ENCODE measurements at places on chromosomes 12 and 14.
A peak's percentile ranks its signal among the peaks of the same experiment; 100 is the strongest.

GRCh38 chr12:71445071-71445470, 5.5 kb downstream of the LGR5 start:
- no peak for DNase-seq

DNA sequence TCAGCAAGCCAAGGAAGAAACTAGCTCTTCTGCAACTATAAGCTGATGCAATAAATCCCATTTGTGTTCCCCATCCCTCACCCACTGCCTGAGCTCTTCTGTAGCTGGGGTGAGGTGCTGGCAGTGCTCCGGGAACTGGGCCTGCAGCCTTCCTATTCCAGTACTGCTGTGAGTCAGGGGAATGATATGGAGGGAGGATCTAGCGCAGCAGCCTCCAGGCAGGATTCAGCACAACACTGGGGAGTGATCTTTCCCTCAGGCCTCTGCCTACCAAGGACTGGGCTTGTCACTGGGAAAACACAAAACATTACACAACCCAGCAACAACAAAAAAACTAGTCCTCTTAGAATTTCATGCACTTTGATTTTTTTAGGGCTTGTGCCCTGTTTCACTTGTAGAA, 58.7 kb downstream of the ST8SIA1 start:
- no peak for DNase-seq

- no peak for DNase-seq
Observed at GRCh38 chr14:81766321-81766915, 232.8 kb upstream of the SEL1L start.

- peak; percentile 81 for DNase-seq
Observed at GRCh38 chr14:104137297-104138097, 890 bp upstream of the KIF26A start.

DNA sequence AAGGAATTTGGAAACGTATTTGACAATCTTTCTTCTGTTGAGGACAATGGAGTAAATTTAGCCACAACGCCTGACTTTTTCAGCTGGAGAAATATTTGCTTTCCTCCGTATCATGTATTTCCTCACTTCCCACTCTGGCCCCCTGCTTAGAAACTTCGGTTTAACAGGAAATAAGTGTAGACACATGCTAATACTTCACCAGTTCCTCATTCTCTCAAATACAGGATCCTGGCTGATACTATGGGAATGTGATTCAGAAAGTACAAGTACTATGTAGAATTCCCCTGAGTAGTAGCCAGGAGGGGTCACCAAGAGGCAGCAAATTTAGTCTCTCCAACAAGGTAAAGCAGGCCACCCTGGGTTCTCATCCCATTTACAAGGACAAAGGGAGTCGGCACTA, 58.0 kb downstream of the FAR2 start:
- DNase-seq = no peak

GRCh38 chr14:63991833-63992232, 139.0 kb downstream of the SYNE2 start:
- no peak for DNase-seq

- DNase-seq = no peak
Observed at GRCh38 chr12:103677905-103678304, 90.8 kb downstream of the STAB2 start.

- no peak for DNase-seq
Observed at GRCh38 chr12:58803908-58804307, 116.4 kb downstream of the LRIG3 start.

DNA sequence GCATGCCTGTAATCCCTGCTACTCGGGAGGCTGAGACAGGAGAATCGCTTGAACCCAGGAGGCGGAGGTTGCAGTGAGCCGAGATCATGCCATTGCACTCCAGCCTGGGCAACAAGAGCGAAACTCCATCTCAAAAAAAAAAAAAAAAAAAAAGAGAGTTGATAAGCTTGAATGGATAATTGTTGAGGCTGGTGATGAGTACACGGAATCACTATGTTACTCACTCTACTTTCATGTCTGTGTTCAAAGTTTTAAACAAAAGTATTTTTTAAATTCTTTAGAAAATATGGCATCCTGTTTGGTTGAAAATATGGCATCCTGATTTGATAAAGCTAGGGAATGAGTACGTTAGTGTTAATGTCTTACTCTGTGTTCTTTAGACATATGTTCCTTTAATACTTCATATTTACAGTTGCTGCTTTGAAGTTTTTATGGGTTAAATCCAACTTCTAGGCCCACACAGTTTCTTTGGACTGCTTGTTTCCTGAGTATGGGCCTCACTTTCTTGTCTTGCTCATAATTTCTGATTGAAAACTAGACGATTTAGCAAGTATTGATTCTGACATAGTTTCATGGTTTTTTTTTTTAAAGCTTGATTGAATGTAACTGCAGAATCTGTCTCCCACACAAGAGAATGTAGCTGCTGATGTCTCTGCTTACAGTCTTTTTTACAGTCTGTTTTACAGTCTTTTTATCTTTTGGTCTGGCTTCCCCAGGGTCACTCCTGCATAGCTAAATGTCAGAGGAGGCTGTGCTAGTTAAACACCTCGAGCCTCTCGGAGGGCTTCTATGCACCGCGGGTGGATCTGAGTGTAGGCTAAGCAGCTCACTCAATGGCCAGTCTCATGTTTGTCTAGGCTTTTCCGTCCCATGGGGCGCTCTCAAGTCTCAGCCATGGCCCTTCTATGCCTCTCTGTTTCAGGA, 14.1 kb upstream of the FBLN5 start:
- DNase-seq = no peak

- DNase-seq = no peak
Observed at GRCh38 chr14:100589760-100590469, 2.7 kb upstream of the BEGAIN start.

- DNase-seq = no peak
Observed at GRCh38 chr12:115941362-115941761, 336.1 kb downstream of the MED13L start.

DNA sequence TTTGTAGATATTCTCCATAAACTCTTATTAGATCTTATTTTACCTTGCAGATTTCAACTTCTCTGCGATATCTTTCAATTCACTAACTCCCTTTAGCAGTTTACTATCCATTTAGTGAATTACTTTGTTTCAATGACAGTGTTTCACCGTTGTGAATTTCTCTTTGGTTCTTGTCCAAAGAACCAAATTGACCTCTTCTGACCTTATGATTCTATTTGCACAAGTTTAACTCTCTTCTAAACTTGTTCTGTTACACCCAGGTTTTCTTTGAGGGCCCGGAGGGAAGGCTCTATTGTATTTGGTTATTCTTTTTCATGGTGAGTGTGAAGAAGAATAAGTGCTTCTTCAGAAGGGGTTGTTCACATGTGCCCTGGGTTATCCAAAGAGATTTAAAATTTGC, 186.7 kb downstream of the MON2 start:
- no peak for DNase-seq

DNA sequence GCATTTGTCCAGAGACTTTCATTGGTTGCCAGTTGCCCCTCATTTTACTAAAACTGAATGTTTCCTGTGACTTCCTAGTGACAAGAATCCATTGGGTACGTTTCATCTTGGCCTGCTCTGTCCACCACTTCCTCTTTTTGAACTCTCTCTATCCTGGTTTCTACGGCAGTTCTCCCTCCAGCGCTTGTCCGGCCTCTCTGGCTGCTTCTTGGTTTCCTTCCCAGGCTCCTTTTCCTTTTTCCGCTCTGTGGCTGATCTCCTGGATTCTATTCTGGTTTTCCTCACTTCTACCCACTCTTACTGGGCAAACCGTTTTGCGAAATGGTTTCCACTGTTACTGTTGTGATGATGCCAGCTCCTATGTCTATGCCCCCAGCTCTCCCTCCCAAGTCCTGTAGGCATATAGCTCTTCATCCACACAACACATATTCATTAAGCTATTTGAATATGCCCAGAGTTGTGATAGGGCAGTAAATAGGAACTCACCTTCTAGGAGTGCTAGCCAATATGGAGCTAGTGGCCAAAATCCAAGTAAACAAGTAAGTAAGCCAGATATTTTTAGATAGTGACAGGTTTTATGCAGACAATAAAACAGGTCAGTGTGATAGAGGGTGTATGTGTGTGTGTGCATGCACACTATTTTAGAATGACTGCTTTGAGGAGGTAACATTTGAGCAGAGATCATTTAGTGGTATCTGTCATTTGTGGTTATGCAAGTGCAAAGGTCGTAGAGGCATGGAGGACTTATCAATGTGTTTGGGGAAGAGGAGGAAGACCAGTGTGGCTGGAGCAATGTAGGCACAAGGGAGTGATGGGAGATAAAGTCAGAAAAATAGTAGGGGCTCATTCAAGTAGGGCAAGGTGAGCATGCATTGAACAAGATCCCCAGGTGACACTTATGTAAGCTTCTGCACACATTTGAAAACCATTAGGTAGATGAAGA, 27.9 kb upstream of the CTDSP2 start:
- DNase-seq = no peak

DNA sequence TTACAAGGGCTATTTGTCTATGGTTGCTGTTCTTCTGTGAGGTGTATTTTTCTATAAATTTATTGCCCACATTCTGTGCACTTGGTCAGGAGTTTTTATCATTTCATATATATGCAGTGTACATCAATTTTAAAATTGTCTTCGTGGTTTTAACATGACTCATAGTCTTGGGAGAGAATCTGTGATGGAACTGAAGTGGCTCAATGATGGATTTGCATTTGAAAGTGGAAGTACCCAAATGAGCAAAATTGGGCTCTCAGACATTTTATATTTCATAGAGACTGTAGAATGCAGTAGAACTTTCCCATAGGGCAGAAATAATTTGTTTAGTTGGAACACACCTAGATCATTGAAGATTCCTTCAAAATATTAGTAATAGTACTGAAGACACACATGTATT, 1.9 kb upstream of the SCFD1 start:
- no peak for DNase-seq

DNA sequence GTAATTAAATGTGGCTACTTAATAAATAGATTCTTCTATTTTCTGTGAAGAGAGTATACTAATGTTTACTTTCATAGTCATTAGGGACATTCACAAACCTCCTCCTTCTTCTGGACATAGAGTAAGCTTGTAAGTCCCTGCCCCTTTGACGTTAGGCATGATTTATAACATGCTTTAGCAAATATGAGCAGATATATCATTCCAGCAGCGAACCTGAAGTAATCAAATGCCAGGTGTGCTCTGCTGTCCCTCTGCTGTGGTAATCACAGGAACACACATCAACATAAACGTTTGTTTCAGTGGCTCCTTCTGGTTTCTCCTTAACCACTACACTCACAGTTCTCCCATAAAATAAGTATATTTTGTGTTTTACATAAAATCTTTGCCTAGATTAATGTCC, 961.8 kb downstream of the FLRT2 start:
- no peak for DNase-seq

All from D721Med (cell line).